Activated CD4-positive, alpha-beta T cell treated with anti-CD3 and anti-CD28 coated beads, Interleukin-2, amount 50 U/mL, for 4 hours (primary cell): ENCODE measurements at places on chromosomes 2 and 18.

DNA sequence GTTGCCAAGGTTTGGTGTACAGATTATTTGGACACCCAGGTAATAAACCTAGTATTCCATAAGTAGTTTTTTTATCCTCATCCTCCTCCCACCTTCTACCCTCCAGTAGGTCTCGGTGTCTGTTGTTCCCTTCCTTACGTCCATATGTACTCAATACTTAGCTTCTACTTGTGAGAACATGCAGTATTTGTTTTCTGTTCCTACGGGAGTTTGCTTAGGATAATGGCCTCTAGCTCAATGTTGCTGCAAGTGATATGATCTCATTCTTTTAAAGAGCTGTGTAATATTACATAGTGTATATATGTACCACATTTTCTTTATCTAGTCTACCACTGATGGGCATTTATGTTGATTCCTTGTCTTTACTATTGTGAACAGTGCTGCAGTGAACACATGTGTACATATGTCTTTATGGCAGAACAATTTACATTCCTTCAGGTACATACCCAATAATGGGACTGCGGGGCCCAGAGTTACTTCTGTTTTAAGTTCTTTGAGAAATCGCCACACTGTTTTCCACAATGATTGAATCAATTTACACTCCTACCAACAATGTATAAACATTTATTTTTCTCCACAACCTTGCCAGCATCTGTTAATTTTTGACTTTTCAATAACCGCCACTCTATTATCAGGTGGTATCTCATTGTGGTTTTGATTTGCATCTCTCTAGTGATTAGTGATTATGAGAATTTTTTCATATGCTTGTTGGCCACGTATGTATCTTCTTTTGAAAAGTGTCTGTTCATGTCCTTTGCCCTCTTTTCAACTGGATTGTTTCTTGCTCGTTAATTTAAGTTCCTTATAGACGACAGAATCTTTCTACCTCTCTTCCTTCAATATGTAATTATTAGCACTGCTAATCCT is 88.0 kb downstream of the MEMO1 start:
- no peak for DNase-seq

- no peak for DNase-seq
Observed at GRCh38 chr2:195648787-195649186, 8.2 kb upstream of the SLC39A10 start.

DNA sequence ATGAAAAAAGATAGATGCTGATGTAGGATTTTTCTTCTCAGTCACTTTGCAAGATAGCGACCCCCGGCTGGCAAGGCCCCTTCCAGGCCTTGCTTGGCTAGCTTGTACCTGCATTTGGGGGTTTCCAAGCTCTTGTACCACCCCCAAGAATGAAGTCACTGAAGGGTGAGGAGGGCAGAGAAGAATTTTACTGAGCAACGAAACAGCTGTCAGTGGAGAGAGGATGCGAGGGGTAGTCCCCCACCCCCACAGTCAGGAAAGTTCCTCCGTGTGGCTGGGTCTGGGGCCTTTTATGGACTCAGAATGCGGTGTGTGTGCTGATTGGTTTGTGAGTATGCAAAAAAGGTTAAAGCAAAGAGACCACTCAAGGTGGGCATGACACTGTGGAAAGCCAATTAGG is 382.0 kb downstream of the GPD2 start:
- DNase-seq, result no peak

GRCh38 chr2:146990311-146991054 is 854.3 kb upstream of the ACVR2A start:
- DNase-seq, result no peak

- DNase-seq, result no peak
Observed at GRCh38 chr2:201794294-201794693, 12.0 kb upstream of the CDK15 start.

DNA sequence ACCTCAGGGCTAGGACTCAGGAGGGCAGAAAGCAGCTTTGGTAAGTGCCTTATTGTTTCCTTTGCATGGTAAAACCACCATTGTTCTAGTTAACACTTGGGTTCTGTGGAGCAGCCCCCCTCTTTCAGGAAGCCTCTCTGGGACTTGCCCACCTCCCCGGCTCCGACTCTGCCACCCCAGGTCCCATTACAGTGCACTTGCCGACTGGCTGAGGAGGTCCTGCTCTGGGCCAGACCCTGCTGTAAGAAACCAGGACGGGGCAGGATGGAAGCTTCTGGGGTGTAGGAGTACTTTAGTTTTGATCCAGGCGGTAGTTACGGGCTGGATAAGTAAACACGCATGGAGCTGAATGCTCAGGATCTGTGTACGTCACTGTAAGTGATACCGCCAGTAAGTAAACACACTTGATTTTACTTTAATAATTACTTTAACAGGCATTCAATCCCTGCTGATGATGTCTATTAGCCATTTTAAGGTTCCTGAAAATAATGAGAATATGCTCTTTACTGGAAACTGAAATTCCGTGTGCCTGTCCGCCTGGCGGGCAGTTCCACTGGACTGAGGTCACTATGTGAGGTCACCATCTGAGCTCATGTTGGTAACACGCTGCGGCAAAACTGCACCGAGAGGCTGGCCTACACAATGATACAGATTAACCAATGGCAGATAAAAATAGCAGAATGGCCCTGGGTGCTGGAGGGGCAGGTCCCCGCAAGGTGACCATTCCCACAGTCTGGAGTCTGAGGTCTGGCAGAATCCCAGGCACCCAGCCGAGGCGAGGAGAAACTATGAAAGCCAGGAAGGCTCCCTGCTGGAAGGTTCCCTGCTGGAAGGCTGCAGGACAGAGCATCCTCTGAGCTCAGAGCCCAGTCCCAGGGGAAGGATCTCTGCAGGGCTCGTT is 25.2 kb downstream of the HS1BP3 start:
- no peak for DNase-seq

- DNase-seq, result no peak
Observed at GRCh38 chr2:41904459-41904858, 143.4 kb upstream of the PKDCC start.

- no peak for DNase-seq
Observed at GRCh38 chr2:20157193-20157891, 67.6 kb downstream of the SDC1 start.

DNA sequence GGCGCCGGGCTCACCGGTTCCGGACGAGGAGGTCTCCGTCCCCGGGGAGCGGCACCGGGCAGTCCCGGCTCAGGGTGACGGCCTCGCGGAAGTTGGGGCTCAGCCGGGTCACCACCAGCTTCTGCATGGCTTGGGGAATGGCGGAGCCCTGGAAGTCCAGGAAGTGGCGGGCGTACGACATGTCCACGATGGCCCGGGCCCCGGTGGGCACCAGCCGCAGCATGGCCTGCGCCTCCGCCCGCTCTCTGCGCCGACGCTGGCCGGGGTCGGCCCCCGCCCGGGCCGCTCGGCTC is 157 bp downstream of the PTGR3 start:
- DNase-seq, result no peak
